HCT116 (cell line): ENCODE measurements at places on chromosomes 6 and 20.

- DNase-seq, result no peak
Observed at GRCh38 chr20:38078084-38078483, 44.5 kb downstream of the RPRD1B start.

DNA sequence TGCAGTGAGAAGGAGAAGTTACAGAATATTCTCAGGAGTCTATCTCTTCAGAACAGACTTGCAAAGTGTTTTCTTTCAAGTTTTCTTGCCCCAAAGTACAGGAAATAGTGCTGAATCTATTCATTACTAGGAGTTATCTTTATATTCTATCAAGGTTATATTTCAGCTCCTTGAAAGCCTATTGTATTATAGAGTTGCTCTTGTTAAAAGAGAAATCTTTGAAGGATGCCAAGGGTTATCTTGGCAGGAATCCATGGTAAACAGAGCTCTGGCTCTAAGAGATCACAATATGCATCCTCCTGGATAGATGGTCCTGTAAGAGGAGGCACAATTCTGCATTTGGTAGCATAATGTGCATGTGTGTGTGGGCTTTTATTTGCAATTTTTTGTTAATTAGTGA is 21.2 kb upstream of the SNRPB2 start:
- DNase-seq, result no peak

DNA sequence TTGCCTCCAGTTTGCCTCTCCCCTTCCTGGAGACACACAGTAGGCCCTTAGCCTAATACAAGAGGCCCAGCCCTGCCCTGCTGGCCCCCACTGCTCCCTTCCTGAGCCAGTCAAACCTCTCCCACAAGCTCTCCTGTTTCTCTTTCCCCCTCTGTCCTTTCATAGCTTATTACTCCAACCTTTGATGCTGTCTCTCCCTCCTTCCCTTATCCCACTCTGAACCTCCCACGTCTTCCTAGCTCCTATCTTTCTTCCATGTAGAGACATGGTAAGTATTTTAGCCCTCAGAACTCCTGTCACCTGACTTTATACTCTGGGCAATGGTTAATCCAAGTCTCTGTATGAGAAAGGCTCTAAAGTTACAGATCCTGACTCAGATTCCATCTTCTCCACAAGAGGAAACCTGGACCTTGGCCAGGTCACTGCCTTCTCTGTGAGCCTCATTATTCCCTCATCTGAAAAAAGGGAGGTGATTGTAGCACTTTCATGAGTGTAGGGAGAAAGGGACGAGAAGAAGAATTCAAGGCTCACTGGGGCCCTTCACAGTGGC is 6.7 kb downstream of the TGIF2 start:
- DNase-seq, result no peak

GRCh38 chr6:151497905-151498304 is 4.1 kb downstream of the CCDC170 start:
- no peak for DNase-seq

- DNase-seq, result no peak
Observed at GRCh38 chr6:33191383-33192104, 723 bp downstream of the COL11A2 start.
